ENCODE measurements at places on chromosomes 12 and 14.

- DNase-seq = no peak
Measured at GRCh38 chr12:71664411-71665089, 449 bp downstream of the THAP2 start.

GRCh38 chr12:13004361-13004760, 4.3 kb upstream of the HEBP1 start:
- no peak for DNase-seq

DNA sequence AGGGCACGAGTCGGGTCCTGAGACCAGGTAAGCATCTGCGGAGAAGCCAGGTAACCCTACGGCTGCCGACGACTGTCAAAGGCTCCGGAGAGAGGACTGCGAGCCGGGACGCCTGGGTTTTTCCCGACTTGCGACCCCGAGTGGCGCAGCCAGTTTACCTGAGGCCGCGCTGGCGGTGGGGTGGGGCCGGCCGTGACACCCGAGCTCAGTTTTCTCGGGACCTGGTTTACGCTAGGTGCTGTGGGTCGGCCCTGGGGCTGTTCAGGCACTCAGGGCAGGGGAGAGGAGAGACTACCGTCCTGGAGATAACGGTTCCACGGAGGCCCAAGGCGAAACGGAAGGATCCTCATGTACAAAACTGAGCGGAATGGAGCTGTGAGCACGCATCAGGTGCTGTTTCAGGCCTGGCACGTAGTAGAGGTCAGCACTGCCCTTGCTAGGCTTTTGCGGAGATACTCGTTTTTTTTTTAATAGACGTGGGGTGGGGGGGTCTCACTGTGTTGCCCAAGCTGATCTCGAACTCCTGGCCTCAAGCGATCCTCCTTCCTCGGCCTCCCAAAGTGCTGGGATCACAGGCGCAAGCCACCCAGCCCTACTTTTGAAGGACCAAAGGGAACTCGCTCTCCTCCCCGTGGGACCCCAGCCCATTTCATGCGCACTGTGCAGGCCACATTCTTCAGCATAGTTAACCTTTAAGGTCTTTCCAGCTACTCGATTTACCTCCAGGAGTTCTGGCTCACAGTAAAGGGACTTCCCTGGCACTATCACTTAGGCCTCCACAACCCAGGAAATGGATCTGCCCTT, 471 bp downstream of the MTRFR start:
- DNase-seq = no peak

DNA sequence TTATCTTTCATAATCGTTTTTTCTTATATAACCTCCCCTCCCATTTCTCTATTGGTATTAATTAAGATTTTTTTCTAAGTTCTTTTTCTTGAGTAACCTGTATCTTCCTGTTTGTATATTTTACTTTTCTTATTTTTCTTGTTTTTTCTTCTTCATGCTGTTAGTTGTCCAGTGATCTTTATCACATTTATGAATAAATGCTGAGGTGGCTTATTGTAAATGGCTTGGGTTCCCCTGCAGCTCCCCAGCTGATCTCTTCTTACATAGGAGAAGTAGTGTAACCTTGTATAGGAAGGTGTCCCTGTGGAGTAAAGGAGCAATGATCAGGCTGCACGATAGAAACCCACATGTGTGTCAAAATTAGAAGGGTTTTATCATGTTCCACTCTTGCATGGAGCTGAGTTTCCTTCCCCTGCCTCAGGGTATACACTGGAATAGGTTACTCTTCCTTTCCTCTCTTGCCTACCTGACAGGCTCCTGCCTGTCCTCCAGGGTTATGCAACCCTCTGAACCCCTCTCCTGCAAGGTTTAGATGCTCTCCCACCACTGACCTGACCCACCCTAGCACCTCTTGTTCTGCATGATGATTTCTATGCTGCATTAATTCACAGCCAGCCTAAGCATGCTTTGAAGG, 334.8 kb upstream of the RGS6 start:
- DNase-seq = no peak

GRCh38 chr14:81331229-81332021, 68.7 kb downstream of the STON2 start:
- DNase-seq = no peak

GRCh38 chr12:96392397-96392796, 7.8 kb downstream of the CDK17 start:
- DNase-seq = no peak

DNA sequence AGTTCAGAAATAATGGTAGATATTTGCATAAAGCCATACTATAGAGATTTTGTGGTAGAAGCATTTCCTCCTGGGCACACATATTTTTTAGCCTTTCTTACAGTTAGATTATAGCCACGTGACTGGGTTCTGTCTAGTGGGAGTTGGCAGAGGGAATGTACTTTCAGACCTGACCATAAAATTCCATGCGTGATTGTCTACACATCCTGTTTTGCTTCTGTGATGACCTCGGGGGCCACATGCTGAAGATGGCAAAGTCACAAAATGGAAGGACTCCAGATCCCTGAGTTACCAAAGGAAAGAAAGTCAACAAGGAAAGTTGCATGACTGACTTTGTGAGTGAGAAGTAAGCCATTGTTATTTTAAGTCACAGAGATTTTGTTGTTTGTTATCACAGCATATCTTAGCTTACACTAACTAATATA, 14.6 kb upstream of the MIA2 start:
- no peak for DNase-seq

DNA sequence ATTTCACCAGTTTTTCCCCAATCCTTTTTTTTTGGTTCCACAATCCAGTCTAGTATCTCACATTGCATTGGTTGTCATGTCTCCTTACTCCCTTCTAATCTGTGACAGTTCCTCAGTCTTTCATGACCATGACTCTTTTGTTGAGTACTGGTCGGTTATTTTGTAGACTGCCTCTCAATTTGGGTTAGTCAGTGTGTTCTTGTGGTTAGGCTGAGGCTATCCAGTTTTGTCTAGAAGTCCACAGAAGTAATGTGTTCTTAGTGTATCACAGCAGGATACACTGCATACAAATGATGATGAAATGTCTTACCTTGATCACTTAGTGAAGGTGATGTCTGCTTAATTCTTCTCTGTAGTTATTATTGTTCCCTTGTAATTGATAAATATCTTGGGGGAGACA, 24.8 kb downstream of the PELI2 start:
- DNase-seq = no peak

GRCh38 chr12:14613718-14614117, 46.0 kb upstream of the PLBD1 start:
- DNase-seq = no peak

GRCh38 chr14:52071675-52072074, 2.8 kb upstream of the NID2 start:
- no peak for DNase-seq

DNA sequence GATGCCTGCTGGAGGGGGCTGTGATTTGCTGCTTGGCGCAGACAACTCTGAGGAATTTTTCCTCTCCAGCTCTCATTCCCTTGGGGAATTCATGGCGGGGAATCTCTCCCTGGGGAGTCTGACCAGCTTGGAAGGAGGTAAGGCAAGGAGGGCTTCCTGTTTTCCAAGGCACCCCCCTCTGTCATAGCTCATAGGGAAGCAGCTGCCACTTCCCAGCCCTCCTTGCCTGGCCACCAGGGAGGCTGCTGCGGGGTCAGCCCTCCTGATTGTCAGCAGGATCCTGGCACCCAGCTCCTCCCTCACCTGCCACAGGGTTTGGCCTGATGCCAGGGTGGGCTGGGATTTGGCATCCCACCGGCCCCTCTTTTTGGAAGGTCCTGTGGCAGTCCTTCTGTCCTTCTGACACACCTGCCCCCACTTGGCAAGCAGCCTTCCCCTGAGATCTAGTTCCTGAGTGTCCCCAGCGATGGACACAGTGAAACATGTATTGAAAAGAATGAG, 74.9 kb downstream of the TSPAN9 start:
- no peak for DNase-seq

- DNase-seq = no peak
Measured at GRCh38 chr12:50936821-50937530, 15.4 kb upstream of the HIGD1C start.

- DNase-seq = no peak
Measured at GRCh38 chr12:93336291-93336741, 41.4 kb upstream of the NUDT4 start.

DNA sequence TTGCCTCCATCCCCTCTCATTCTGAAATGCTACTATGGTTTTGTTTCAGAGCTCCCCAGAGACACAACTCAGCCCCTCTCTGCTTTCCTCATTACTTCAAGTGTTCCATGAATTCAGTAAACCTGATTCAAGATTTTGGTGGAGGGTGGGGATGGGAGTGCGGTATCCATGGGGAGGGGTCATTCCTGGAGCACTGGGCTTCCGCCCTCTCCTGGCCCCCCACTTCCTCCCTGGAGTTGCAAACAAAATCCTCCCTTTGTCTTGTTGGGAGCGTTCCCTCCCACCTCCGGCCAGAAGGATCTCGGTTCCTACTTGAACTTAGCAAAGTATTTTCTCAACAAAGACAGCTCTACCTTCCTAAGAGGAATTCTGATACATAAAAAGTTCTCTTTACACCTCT, 71.8 kb upstream of the LTA4H start:
- DNase-seq = no peak

DNA sequence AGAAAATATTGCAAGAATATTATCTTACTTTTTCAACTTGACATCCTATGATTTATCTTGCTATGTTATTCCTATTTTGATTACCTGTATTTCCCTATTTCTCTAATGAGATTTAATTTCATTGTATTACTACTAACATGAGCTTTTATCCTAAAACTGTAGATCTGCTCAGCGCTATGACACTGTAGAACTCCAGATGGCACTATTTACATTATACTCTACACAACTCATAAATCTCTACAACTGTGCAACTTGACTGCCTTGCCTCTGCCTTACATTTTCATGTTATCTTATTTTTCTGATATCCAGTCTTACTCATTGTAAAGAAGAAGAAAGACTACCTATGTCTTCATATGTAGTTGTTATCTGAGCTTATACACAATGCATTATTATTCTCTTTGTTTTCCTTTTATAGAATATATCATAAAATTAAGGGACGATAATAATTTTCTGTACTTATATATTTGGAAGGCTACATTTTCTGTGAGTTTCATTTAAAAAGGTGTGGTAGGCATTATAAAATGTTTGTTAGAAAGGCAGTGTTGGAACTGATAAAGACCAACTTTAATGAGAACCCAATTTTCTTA, 24.1 kb downstream of the NUP37 start:
- DNase-seq = no peak

DNA sequence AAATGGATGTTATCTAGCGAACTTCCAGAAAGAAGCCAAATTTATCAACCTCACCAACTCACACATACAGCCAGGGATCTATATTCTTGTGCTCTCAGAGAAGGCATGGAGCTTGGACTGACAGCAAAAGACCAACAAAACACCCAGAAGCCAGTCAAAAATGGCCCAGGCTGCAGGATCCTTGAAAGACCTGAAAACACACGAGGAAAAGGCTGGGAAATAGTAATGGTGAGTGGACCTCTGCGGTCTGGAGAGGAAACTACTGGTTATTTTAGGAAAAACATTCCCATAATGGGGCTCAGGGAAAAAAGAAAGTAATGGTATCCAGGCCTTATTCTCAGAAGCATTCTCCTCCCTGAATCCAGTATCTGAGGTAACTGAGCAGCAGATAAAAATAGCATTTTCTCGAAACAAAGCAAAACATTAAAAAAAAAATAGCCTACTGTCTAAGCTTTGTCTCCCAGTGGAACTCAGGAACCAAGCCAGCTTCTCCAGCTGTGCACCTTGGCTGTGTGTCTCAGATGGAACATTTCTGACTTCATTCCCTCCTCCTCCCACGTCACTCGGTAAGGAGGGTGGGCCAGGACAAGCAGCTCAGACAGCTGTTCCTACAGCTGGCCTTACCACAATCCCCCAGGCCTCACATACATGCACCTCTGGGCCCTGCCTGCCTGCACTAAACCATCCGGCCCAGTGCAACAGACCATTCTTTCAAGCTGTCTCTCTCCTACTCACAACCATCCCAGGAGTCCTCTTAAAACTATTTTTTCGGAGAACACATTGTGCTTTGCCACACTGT, 249.9 kb downstream of the DAD1 start:
- peak; percentile 93 for DNase-seq

DNA sequence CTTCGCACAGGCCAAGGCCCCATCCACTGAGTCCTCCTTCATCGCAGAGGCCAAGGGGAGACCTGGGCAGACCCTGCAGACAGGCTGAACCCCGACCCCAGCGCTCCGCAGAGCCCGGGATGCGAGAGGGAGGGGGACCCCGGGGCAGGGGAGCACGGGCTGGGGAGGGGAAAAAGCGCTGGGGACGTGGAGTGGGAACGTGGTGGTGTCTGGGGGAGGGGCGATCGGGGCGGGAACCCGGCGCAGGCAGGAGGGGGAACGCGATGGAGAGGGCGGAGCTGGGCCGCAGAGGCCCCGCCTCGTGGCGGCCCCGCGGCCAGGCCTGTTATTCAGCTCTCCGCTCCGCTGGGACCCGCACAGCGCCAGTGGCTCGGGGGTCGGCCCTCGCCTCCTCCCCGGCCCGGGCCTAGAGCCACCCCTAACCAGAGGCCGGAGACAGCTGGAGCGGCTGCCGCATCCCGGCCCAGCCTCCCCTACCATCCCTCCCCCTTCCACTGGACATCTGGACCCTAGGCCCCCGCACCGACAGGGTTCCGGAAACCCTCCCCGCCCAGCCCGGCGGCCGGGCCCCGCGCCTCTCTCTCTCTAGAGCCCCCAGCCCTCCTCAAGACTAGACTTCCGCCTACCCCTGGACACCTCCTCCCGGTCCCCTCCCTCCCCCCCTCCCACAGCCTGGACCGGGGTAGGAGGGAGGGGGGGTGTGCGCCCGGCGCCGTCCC, at the start of gene ARHGEF25:
Gene ARHGEF25 (plus strand): TSS at position 328 of the 719 bp plus-strand sequence. CDS start 460 bp downstream, outside the sequence.
- peak; percentile 92 for DNase-seq

DNA sequence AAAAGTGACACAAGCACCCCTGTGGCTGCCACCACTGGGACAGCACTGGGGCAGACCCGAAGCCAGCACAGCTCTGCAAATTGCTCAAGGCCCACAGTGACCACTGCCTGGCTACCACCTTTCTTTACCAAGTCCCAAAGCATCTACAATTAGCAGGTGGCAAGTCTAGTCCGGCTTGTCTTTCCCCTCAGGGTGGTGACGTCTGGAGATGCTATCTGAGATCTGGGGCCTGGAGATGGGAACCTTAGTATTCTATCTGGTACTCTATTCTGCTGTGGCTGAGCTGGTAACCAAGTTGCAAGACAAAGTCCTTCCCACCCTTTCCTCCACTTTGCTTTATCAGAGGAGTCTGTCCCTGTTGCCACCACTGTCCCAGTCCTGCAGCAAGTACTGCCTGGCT, 1010.1 kb upstream of the FLRT2 start:
- DNase-seq = no peak

GRCh38 chr12:97398704-97399103, 63.9 kb upstream of the RMST start:
- no peak for DNase-seq

DNA sequence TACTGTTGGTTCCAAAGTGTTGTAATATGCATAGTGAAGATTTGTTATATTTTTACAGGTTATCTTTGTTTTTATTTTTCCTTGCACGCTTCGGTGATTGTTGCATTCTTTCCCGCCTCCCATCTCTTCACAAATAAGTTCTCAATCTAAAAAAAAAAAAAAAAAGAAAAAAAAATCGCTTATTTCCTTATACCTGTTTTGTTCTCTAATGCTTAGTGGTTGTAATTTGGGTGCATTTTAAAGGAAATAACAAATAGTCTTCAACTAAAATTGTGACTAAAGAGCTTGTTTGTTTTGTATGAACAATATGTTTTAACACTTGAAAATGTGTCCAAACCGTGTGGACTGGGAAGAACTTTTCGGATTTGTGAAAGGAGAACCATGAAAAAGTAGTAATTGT, 1.5 kb downstream of the CAND1 start:
- no peak for DNase-seq

GRCh38 chr12:120230326-120230973, 29.5 kb upstream of the RPLP0 start:
- DNase-seq = no peak

GRCh38 chr12:126708492-126708896, 1558.5 kb upstream of the TMEM132C start:
- no peak for DNase-seq

Measured in left forelimb (tissue), 1 donor.